ENCODE measurements at places on chromosomes 16 and 17. TPM values are rescaled to one million over a fixed set of nuclear protein-coding genes. Genes with fewer than 3 reads are reported as not detected.

DNA sequence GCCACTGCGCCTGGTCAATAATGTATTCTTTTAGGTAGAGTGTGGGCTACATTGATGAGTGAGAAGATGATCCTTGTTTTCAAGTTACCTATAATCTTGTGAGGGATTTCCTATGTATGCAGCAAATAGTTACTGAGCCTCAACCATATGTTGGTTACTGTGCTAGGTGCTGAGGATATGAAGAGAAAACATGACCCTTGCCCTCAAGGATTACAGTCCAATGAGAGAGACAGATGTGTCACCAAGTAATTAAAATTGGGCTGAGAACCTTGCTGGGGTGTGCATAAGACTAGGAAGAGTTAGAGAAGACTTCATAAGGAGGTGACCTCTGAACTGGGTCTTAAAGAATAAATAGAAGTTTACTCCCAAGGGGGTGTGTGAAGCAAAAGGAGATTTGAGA is 7.4 kb downstream of the POLR2A start:
- no peak for DNase-seq

TMEM106A gene
- polyA plus RNA-seq = 16.9 TPM

DNA sequence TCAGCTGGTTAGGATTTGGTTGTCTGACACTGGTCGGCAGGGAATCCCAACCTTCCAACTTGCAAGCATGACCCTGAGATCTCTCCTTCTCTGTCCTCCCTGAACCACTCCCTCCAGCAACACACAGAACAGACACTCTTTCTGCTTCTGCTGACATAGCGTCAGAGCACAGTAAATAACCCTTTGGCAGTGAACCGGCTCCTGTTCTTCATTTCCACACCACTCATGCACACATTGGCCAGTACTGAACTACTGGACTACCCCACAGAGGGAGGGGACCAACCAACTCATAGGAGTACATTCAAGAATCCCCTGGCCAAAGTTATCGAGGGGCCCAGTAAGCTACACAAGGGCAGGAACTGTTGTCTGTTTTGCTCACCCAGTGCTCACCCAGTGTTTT is 138.2 kb downstream of the ZNF423 start:
- DNase-seq = no peak

DNA sequence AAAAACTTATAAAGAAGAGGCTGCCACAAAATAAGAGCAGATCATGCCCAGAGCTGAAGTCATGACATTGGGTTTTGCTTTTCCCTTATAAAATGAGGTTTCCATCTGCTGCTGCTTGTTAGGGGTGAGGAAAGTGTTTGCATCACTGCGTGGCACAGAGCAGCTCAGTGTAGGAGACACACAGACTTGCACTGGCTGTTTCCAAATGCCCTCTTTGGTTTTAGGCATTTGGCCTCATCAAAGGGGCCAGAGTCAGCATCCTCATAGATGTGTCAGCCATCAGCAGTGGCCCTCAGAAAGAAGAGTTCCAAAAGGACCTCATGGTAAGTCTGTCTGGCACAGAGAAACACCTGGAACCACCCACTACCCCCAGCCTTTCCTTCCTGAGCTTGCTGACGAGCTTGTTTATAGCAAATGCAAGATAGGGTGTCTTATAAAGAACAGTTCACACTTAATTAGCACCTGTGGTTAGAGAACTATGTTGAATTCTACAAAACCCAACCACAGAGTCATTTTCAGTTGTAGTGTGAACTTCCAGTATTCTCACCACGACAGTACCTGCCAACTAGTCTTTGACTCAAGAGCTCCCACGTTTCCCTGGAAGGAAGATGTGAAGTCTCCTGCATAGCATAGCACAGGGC is 17.0 kb downstream of the VWA3A start:
- no peak for DNase-seq

CDH3 gene
- polyA plus RNA-seq = 39.6 TPM

PIRT gene
- 0.04 TPM for polyA plus RNA-seq

KRTAP9-2 gene
- not detected for polyA plus RNA-seq

GRCh38 chr16:85579191-85579590 is 33.9 kb upstream of the GSE1 start:
- no peak for DNase-seq

- no peak for DNase-seq
Observed at GRCh38 chr16:70679671-70680494, 6.0 kb downstream of the MTSS2 start.

DNA sequence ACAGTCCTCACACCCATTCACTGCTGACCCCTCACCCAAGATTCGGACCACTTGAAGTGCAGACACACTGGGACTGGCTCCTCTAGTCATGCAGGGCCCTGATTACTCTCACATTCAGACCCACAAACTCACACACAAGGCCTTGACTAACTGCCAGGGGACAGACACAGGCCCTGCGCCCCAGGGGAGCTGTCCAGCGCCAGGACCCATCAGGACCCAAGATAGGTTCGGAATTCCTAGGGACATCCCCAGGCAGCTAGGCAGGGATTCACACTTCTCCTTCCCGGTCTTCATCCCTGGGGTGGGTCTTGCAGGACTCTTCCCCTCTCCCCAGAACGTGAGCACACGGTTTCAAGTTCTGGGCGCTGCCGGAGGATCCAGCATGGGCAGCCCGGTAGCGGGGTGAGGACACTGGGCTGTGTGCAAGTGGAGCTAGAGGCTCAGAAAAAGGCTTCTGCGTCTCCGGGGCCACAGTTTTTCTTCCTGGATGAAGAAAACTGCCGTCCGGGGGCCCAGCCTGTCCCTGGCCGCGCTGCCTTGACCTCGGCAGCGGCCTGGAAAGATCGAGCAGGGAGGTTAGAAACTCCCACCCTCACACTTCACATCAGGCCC is 1.6 kb downstream of the SEZ6 start:
- no peak for DNase-seq

DNA sequence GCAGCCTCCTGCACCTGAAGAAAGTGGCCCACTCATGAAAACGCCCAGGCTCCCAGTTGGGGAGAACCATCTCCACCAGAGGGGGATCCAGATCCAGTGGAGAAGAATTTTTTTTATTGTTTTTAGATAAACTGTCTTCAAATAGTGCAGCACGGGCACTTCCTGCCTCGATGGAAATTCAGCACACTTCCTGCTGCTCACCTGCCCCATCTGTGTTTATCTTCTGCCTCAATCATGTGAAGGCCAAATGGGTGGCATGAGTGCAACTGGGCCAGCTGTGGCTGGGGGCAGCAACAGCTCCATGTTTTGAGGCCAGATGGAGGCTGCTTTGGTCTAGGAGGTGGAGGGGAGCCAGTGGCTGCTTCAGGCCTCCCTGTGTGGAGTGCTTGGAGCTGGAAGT is 75.9 kb upstream of the WSB1 start:
- DNase-seq = no peak

- DNase-seq = no peak
Observed at GRCh38 chr16:72471317-72471924, 299.5 kb upstream of the PMFBP1 start.

- no peak for DNase-seq
Observed at GRCh38 chr17:13827118-13827517, 225.4 kb upstream of the HS3ST3A1 start.

DNA sequence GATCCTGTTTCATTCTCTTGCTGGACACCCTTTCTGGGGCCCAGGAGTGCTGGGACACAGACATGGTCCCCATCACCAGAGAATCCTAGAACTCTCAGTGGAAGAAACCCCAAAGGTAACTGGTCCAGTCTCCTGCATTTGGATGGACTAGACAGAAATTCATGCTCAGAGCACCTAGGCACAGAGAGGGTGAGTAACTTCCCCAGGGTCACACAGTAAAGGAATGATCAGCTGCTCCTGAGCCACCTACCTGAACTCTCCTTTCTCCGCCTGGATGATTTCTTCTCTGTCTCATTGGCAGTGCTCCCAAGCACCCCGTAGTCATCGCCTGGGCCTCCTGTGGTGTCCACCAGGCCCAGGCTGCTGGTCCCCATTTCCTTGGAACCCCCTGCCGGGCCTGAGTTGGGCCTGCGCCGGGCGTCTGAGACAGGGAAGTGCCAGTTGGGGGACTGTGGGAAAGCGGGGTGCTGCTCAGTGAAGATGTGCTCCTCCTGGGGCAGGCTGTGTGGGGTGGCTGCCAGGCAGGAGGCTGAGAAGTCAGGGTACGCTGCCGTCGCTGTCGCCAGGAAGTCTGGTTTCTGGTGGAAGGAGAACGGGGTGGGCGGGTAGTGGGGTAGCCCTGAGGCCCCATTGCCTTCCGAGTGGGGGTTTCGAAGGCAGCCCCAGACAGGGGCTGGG is 767 bp downstream of the MEOX1 start:
- DNase-seq = no peak

DHRS13 gene
- polyA plus RNA-seq = 7.9 TPM

DNA sequence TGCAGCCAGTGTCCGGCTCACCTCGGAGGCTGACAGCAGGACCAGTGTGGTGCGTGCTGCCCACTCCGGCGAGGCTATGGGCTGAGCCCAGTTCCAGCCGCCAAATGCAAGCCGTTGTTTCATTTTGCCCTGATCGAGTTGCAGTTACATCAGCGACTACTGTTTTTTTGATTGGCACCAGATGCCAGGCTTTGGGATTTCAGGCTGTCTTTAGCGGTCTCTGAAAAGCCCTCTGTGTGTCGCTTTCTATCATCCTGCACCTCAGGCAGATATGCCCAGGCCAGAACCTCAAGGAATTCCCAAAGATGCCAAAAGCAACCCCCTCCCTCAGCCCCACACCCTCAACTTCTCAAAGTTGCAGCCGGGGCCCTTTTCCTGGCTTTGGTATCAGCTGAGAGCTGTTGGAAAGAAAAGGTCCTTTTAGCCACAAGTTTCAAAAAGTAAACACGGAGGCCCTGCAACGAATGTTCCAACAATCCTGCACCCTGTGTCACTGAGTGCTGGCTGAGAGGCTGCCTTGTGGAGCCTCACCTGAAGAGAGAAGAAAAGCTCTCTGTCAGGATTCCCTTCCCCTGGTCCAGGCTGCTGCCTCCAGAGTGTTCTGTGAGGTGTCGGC is 58.9 kb downstream of the WWP2 start:
- DNase-seq = peak; percentile 44

GRCh38 chr17:83009414-83010205 is 69.8 kb upstream of the METRNL start:
- no peak for DNase-seq

DNA sequence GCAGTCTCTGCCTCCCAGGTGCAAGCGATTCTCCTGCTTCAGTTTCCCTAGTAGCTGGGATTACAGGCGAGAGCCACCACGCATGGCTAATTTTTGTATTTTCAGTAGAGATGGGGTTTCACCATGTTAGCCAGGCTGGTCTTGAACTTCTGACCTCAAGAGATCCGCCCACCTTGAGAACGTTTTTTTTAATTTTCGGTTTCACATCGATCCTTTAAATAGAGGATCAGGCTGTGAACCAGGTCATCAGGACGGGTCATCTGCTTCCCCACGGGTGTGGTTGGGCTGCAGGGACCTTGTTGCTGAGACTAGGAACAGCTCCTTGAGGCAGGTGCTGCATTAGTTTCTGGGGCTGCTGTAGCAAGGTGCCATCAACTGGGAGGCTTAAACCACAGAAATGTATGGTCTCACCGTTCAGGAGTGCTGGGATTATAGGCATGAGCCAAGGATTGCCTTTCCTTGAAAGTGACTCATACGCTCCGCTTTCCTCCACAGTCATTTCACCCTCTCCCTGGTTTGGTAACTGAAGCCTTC is 7.9 kb upstream of the NAGPA start:
- DNase-seq = no peak

MFSD6L gene
- polyA plus RNA-seq = 0.58 TPM

HCRT gene
- not detected for polyA plus RNA-seq

DNA sequence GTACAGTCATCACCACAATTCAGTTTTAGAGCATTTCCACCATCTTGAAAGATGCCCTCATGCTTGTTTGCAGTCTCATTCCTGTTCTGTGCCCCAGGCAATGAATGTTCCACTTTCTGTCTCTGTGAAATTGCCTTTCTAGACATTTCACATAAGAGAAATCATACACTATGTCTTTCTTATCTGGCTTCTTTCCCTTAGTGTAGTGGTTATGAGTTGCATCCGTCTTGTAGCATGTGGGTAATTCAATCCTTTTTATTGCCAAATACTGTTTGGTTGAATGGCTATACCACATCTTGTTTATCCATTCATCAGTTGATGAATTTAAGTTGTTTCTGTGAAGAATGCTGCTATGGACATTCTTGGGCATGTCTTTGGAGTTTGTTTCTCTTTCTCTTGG is 132.5 kb upstream of the PLCG2 start:
- DNase-seq = no peak

DNA sequence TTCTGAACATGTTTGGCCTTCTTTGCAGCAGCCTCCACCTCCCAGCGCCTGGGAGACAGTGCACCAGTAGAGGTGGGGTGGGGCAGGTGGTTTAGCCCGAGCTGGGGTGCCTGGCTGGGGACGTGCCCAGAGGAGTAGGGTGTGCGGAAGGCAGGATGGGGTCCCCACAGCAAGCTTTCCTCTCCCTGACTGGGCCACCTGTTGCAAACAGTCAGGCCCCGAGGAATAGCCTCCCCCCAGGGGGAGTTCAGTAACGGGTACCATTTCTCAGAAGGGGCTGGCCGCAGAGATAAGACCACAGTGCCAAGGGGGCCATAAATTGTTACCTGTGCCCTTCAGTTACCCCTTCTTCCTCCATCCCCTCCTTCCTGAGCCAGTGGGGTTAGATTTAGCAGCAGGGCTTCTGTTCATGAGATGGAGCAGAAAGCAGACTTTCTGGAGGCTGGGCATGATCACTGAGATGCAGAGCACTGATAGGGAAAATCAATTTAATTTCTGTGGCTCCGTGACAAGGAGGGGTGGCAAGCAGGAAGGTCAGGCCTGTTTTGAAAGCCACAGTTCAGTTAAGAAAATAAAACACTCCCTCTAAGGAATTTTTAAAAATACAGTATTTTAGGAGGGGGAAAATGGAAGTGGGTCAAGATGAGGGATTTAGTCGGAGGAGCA is 181.9 kb downstream of the MSI2 start:
- DNase-seq = no peak

AANAT gene
- not detected for polyA plus RNA-seq

PDPK1 gene
- polyA plus RNA-seq = 44.5 TPM

TMIGD1 gene
- polyA plus RNA-seq = not detected

DNA sequence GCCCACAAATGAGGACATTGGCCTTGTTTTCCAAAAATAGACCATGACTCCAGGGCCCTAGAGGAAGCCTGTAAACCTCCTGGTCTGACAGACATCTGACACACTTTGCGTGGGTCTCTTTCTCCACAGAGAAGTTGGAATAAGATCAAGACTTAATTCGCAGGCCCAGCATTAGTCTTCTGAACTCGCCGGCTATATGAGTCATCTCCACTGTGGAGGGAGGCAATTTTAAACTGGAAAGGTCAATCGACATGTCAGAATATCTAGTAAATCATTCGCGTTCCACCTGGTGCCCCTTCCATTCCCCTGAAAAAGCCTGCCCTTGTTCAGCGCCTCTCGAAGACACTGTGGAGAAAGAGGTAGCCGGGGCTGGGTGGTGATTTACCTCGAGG is 140.1 kb downstream of the CLEC16A start:
- no peak for DNase-seq

CHST5 gene
- polyA plus RNA-seq = 0.56 TPM

GRCh38 chr16:3564130-3564888 is 12.9 kb downstream of the NLRC3 start:
- DNase-seq = no peak

GRCh38 chr16:56488035-56488434 is 31.8 kb downstream of the BBS2 start:
- DNase-seq = no peak

All from left lung (tissue), 14 donors.